Left kidney (tissue), 8 donors: ENCODE measurements at places on chromosomes 16 and 17. TPM values are rescaled to one million over a fixed set of nuclear protein-coding genes. Genes with fewer than 3 reads are reported as not detected.

Gene C16orf86
- 2.8 TPM for polyA plus RNA-seq

Gene TP53I13
- polyA plus RNA-seq, result 26.6 TPM

Gene CIBAR2
- 0.27 TPM for polyA plus RNA-seq

Gene PLA2G10
- polyA plus RNA-seq, result 0.88 TPM
